ENCODE measurements at places on chromosomes 3 and 15.

DNA sequence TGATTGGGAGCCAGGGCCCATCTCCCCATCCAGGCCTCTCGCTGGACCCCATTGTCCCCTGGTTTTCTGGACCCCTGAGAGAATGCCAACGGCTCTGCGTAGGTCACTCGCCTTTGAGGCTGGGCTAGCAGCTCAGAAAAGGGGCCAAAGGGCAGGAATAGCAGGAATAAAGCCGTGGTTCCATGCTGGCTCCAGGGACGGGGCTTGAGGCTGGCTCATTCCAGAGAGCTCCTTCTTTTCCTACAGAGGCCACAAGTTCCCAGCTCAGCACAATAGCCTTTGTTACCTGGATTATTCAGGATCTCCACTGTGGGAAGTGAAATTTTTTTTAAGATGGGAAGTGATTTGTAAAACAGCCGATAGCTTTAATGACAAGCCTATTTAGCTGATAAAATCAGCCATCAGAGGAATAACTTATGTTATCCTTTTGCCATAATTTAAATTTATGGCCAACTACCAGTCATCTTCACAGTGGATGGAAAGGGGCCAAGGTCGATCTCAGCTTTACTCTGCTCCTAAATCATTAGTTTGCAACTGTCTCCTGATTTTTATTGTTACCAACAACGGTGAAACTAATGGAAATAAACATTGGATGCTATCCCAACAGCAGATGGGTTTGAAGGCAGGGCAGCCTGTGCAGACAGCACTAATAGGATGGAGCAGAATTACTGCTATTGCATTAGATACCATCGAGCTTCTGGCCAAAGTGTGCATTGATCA, 124.3 kb downstream of the TMEM266 start:
- DNase-seq, result no peak

DNA sequence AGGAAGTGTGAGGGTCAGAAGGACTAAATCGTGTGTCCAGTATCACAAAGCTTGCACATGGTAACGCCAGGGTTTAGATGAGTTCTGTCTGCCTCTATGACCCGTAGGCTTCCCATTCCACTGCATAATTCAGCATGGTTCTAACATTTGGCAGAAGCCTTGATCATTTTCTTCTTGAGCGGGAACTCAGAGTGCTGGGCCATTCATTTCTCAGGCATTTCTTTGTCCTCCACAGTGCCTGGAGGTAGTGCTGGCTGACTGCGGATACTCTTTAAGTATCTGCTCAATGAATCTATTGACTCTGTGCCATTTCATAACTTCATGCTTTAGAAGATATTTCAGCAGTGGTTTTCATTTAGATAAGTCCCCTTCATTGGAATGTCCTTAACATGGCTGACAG, 370.2 kb downstream of the EPHB1 start:
- no peak for DNase-seq

DNA sequence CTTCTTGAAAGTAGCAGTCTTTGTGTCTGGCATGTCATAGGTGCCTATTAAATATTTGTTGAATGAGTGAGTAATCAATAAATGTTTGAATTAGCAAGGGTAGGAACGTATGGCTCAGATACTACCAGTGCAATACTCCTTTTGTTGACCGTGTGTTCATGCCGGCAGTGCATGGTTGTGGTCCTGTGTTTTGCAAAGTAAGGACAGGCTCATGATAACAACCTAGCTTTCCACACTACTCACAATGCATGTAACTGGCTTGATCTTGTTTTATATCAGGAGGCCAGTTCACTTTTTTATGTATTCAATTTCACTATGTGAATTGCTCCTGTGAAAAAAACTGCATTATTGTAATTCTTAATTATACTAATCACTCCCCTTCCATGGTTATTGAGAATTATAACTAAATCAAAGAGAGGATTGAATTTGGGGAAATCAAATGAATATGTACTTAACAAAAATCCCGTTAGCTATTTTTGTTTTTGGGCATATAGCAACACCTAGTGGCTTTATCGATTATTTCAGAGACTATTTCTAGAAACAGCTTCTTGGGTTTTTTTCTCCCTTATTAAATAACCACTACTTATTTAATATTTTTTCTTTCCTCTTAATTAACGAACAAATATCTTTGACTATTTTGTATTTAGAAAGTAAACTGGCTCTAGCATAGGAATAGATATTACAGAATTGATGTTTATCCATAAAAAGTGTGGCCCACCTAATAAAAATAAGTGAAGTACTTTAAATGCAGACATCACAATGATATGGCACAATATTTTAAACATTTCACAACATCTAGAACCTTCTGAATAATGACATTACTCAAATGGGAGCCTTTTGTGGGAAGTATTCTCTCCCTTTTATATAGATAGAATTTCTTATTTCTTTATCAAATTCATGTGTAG, 218.5 kb downstream of the BBX start:
- DNase-seq, result no peak

GRCh38 chr3:169404520-169404890, 259.0 kb downstream of the MECOM start:
- DNase-seq, result no peak

GRCh38 chr15:56992725-56993124, 74.3 kb downstream of the TCF12 start:
- DNase-seq, result no peak

- DNase-seq, result no peak
Measured at GRCh38 chr3:17398959-17399551, 343.4 kb downstream of the TBC1D5 start.

DNA sequence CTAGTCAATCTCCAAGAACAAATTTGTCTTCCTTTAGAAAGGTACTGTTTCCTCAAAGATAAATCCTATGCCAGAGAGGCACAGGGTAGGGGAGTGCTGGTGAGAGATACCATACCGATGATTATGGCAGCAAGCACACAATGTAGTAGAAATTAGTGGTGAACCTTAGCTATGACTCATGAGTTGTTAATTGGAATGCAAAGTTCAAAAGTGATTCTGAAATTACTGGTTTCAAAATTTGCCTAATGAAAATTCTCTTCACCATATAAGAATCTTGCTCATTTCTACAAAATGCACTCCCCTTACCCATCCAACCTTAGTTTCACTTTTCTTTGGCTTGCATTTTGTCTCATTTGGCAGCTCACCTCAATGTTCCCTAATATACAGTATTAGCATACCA, 139.5 kb upstream of the SLC2A2 start:
- no peak for DNase-seq

GRCh38 chr3:52237006-52237656, 1.8 kb downstream of the TWF2 start:
- no peak for DNase-seq

DNA sequence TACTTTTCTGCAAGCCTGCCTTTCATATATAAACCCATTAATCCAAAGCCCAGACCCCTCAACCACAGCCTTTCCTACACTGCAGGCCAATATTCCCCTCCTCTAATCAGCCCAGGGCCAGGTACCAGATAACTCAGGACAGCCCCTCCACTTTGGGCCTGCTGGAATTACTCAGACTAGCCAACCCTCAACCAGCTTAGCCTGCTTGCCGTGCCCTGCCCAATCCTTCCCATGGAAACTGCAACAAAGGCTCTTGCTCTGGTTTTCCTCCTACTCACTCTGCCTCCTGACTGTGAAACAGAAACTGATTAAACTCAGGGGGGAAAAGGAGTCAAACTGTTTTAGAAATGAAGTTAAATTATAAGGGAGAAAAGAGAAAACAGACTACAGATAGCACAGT, 248.1 kb downstream of the KLF13 start:
- DNase-seq, result no peak

- no peak for DNase-seq
Measured at GRCh38 chr3:106398891-106399600, 530.2 kb upstream of the CBLB start.

- no peak for DNase-seq
Measured at GRCh38 chr3:137330246-137330645, 372.5 kb downstream of the IL20RB start.

DNA sequence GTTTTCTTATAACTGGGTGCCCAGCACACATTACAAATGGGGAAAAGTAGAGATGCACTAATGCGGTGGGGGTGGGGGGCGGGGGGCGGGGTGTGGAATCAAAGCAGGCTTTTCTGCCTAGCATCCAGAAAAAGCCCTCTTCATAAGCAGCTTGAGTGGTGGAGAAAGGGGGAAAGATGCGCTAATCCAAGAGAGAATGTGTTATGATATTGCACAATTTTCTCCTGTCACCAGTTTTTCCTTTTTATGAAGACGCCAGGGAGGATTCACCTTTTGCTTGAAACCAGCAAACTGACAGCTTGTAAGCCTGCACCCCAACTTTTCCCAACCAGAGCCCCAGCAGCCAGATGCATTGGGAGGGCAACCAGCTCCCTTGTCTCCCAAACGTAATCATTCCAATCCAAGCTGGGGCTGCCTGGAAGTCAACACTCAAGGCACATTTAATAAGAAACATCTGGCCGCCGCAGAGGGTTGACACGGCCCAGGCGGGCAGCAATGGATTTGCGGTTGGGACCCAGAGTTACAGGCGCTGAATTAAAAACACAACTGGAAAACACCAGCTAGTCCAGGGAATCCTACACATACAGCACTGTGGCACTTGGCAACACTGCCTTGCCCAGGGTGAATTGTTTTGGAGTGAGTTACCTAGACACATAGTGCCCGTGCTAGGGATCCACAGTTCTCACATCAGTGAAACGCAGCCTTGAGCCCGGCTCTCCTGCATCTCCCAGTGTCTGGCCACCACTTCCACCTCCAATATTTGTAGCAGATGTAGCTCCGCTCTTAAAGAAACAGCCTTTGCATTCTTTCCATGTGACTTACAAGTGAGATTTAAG, 218.5 kb upstream of the PRICKLE2 start:
- DNase-seq, result no peak

DNA sequence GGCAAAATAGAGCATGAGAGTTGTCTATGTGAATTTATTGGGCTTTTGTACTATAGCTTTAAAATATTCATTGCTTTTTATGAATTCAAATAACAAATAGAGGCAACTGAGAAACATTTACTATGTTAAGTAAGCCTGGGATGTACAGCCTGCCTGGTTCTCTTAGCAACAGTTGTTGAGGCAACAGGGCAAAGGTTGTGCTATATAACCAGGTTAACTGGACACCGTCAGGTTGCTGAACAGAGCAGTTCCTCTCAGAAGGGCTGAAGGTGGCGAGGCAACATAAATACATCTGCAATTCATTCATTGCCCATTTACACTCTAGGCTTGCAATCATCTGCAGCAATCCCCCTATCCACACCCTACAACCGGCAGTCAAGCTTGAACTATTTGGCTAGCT, 78.2 kb downstream of the GTF2E1 start:
- DNase-seq, result no peak

- no peak for DNase-seq
Measured at GRCh38 chr3:172608575-172608974, 85.3 kb upstream of the TNFSF10 start.

- no peak for DNase-seq
Measured at GRCh38 chr15:66883284-66883911, 181.4 kb downstream of the SMAD6 start.

GRCh38 chr15:20106026-20106425, 435.6 kb downstream of the GOLGA6L6 start:
- no peak for DNase-seq

- no peak for DNase-seq
Measured at GRCh38 chr3:83513677-83514076, 1445.1 kb upstream of the CADM2 start.

- no peak for DNase-seq
Measured at GRCh38 chr3:33071181-33071580, 25.8 kb downstream of the GLB1 start.

- DNase-seq, result no peak
Measured at GRCh38 chr3:102141096-102141927, 292.0 kb downstream of the NFKBIZ start.

DNA sequence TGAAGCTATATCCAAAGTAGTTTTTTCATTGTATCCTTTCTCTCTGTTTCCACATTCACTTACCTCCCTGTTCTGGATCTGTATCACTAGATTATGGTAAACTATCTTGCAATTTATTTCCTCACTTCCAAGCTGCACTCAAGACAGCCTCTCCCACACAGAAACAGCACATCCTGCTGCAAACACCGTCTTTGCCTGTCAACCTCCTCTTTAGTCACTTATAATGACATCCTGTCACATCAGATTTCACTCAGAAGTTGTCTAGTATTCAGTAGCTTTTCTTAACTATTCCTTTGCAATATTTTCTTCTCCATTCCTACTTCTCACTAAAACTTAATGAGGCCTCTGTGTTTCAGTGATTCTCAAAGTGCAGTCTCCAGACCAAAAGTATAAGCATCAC, 490.8 kb downstream of the IGSF11 start:
- DNase-seq, result no peak

DNA sequence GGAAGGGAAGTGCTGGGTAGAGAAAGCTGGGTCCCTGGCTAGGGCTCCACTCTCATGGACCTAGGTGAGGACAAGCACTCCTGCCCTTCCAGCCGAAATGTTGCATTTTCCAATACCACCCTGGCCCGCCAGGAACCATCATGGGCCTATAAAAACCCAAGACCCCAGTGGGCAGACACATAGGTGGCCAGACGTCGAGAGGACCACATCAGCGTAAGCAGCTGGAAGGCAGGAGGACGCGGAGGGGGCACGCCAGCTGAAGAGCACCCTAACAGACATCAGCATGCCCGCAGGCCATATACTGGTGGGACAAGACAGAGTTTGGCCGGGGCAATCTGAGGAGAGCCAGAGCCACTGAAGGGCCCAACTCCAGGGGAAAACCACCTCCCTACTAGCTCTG, 98.3 kb downstream of the GBE1 start:
- no peak for DNase-seq

- no peak for DNase-seq
Measured at GRCh38 chr15:82140886-82141285, 95.1 kb upstream of the MEX3B start.

- no peak for DNase-seq
Measured at GRCh38 chr15:28885630-28886430, at the start of gene APBA2. TSS of gene APBA2 (plus strand) at chr15:28885974. CDS start at chr15:29053885, 167,911 bp downstream.

- DNase-seq, result no peak
Measured at GRCh38 chr3:194994551-194994981, 276.4 kb downstream of the XXYLT1 start.

- DNase-seq, result no peak
Measured at GRCh38 chr15:94125156-94125555, 106.2 kb upstream of the MCTP2 start.

DNA sequence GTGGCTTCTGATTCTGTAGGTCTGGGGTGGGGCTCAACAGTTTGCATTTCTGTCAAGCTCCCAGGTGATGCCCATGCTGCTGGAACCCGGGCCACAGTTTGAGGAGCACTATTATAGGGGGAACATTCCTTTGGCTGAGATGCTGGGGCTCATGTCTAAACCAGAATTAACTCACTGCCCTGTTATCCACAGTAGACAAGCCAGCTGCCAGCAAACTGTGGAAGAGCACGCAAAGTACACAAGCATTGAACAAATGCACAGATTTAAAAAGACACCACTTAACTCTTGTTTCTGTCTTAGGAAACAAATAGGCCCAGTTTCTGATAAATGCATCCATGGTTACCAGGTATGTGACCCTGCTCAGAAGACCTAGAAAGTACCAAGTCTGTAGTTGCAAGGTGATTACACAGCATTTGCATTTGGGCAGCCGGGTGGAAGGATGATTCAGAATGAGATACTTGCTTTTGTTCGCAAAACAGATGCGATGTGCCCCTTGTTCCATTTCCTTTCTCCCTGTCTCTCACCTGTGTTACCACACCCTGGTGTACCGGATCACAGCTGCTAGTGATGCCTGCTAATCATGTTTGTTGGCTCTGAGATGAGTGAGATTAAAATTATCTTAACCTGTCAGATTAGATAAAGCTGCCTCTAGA, 12.4 kb downstream of the GYG1 start:
- no peak for DNase-seq

- DNase-seq, result no peak
Measured at GRCh38 chr3:125367403-125368230, 7.5 kb downstream of the ZNF148 start.

- no peak for DNase-seq
Measured at GRCh38 chr3:8355346-8355745, 146.3 kb upstream of the LMCD1 start.

Measured in NCI-H1930 (cell line).